Endothelial cell of umbilical vein (primary cell): ENCODE measurements at places on chromosomes 16 and 17. TPM values are rescaled to one million over a fixed set of nuclear protein-coding genes. Genes with fewer than 3 reads are reported as not detected.

Gene PPP1R27
- not detected in 2 replicates for total RNA-seq

DNA sequence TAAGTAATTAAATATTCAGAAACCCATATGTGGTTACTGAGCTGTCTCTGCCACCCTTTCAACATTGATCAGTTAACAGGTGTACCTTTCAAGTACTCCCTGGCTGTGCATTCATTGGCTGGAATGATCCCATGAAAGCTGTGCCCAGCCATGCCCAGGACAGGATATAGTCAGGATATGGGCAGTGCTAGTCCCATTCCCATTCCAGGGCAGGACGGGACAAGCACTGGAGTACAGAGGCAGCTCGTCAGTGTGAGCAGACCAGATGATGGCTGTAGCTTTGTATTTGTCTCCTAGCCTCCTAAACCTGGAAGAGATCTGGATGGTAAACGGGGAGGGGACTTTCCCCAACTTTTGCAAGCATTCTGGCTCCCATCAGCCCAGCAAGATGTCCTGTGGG is 22.5 kb downstream of the HEATR3 start:
- no peak for DNase-seq
- no peak overlapping the region for H3K4me3 ChIP-seq
- H3K4me1 ChIP-seq = no peaks in the 10 kb centered on the region
- H3K27me3 ChIP-seq = no peaks in the 10 kb centered on the region
- H3K27ac ChIP-seq = no peak overlapping the region

GRCh38 chr17:42991471-42991870 is 6.7 kb upstream of the RPL27 start:
- no peak overlapping the region for H3K4me3 ChIP-seq
- no peak overlapping the region for H3K27ac ChIP-seq
- no peaks in the 10 kb centered on the region for H3K27me3 ChIP-seq
- peaks cover 20% of the 10 kb centered on the region for H3K36me3 ChIP-seq

DNA sequence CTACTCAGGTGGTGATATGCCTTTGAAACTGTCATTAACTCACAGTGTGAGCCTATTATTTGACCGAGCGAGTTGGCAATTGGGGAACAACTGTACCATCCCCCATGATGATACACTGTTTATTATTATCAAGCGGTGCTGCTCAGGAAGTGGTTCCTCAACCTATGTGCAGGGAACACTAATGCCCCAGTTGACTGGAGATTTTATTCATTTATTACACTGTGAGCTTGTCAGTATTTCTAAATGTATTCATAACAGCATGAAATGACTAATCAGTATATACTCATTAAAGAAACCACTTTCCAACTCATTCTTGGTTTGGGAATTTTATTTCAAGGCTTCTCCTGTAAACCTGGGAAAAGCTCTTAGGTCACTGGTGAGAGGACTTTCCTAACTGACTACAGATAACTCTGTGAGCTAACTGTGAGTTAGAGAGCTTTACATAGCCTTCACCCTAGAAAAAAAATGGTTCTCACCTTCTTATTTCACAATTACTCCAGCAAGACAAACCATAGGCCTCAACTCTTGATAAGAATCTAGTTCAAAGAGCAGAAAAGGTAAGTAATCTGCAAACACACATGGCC is 42.4 kb downstream of the NXPH3 start:
- DNase-seq = no peak
- no peaks in the 10 kb centered on the region for H3K27me3 ChIP-seq
- peaks cover 23% of the 10 kb centered on the region for H3K36me3 ChIP-seq
- peaks cover 20% of the 10 kb centered on the region for H3K4me1 ChIP-seq
- no peak overlapping the region for H3K27ac ChIP-seq

GRCh38 chr16:23353440-23353839 is 51.3 kb downstream of the SCNN1B start:
- no peaks in the 10 kb centered on the region for H3K27me3 ChIP-seq
- DNase-seq = no peak
- H3K27ac ChIP-seq = no peak overlapping the region
- H3K4me3 ChIP-seq = no peak overlapping the region
- no peaks in the 10 kb centered on the region for H3K4me1 ChIP-seq
- no peaks in the 10 kb centered on the region for H3K36me3 ChIP-seq

DNA sequence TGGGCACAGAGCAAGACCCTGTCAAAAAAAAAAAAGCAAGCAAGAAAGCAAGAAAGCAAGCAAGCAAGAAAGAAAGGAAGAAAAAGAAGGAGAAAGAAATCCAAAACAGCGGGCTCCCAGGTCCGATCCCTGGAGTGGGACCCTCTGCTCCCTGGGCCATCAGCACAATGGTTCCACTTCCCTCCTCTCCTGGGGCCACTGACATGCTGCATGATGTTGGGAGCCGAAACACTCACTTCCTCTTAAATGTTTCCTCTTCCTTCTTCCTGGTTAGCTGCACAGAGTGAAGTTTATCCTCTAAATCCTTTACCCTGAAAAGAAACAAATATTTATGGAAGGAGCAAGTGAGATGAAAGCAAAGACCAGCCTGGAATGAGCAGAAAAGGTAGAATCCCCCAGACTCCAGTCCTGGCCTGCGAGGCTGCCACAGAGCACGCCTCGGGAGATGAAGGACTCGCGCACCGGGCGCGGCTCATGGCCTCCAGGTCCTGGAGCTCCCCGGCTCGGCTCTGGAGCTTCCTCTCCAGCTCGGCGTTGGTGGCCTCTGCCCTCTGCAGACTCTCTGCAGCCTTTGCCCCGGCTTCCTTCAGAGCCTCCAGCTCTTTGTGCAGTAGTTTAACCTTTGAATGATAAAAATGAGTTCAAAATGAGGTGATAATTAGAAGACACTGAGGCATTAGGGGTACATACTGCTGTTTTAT is 19.0 kb downstream of the CCDC57 start:
- DNase-seq = no peak
- no peaks in the 10 kb centered on the region for H3K36me3 ChIP-seq
- no peaks in the 10 kb centered on the region for H3K27me3 ChIP-seq
- no peaks in the 10 kb centered on the region for H3K4me1 ChIP-seq

- H3K4me1 ChIP-seq = no peaks in the 10 kb centered on the region
- no peaks in the 10 kb centered on the region for H3K36me3 ChIP-seq
- no peaks in the 10 kb centered on the region for H3K27me3 ChIP-seq
- H3K4me3 ChIP-seq = no peak overlapping the region
These were observed 487.5 kb upstream of the SALL1 start for GRCh38 chr16:51638339-51639135.

GRCh38 chr16:89723279-89724250 is 2.2 kb downstream of the ZNF276 start:
- H3K36me3 ChIP-seq = peaks cover 18% of the 10 kb centered on the region
- peak overlapping the region; percentile 95 for H3K27ac ChIP-seq
- H3K4me1 ChIP-seq = peaks cover 34% of the 10 kb centered on the region
- DNase-seq = peak; percentile 23
